ENCODE measurements at places on chromosomes 3 and 15.

DNA sequence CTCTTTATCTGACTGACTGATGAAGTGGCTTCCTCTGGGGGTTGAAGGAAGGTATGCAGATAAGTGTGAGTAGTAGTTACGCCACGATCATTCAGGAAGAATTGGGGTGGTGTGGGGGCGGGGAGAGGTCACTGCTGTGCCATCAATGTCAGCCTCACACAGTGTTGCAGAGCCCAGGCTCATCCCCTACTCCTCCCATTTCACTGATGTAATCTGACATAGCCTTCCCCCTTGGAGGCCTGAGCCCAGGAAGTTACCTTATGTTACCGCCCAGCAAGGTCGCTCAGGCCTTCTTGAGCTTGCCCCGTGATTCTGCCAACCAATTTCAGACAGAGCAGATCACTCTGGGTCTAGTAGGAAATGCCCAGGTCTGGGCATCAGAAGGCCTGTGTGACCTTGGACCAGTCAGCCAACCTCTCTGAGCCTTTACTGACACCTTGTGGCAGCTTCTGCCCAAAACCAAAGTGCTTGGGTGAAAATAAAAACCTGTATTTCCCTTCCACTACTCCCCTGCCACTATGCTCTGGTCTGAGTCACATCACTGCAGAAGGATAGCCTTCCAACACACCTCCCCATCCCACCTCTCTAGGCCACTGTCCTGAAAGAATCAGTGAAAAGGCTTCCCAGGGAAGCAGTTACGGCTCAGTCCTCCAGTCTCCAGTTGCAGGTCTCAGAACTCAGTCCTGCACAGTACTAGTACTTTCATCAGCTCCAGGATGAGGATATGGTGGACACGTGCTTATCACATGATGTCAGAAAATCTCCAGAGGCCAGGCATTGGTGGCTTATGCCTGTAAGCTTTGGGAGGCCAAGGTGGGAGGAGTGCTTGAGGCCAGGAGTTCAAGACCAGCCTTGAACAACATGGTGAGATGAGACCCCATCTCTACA lies 28.1 kb upstream of the INSYN1 start:
- DNase-seq = no peak

GRCh38 chr3:77038930-77039605 lies 831 bp upstream of the ROBO2 start:
- DNase-seq = no peak

GRCh38 chr3:61996366-61996765 lies 377.0 kb downstream of the FEZF2 start:
- no peak for DNase-seq

DNA sequence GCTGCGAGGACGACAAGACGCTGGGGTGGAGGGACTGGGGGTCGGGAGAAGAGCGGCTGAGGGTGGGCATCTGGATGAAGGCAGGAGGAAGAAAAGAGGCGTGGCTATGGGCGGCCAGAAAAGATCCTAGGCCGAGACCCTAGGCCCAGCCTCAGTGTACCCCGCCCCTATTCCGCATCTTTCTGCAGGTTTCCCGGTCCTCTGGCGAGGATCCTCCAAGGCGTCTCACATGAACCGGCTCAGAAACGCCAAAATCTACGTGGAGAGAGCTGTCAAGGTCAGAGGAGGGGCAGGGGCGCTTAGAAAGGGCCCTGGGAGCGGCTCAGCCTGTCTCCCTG lies 340 bp downstream of the TTLL3 start:
- DNase-seq = no peak

- no peak for DNase-seq
Observed at GRCh38 chr3:73637042-73637441, 12.3 kb upstream of the PDZRN3 start.

- no peak for DNase-seq
Observed at GRCh38 chr15:89512631-89513030, 16.2 kb upstream of the RHCG start.

DNA sequence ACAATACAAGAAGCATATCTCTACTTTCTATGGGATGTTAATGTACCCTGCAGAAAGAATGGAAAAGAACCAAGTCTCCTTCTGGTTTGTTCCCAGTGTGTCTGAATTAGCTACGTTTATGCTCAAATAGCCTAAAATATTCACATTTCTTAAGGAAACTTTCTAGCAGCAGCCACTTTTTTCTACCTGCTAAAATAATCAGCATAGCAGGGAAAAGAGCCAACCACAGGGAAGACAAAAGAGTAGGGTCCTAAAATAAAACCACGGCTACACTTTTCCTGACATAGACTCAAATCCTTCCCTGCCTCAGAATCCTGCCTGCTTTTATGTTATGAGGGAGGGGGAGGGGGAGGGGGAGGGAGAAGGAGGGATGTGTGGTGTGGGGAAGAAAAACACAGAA lies 136.7 kb downstream of the GBE1 start:
- no peak for DNase-seq

GRCh38 chr3:71118436-71118835 lies 465.1 kb downstream of the FOXP1 start:
- DNase-seq = no peak

DNA sequence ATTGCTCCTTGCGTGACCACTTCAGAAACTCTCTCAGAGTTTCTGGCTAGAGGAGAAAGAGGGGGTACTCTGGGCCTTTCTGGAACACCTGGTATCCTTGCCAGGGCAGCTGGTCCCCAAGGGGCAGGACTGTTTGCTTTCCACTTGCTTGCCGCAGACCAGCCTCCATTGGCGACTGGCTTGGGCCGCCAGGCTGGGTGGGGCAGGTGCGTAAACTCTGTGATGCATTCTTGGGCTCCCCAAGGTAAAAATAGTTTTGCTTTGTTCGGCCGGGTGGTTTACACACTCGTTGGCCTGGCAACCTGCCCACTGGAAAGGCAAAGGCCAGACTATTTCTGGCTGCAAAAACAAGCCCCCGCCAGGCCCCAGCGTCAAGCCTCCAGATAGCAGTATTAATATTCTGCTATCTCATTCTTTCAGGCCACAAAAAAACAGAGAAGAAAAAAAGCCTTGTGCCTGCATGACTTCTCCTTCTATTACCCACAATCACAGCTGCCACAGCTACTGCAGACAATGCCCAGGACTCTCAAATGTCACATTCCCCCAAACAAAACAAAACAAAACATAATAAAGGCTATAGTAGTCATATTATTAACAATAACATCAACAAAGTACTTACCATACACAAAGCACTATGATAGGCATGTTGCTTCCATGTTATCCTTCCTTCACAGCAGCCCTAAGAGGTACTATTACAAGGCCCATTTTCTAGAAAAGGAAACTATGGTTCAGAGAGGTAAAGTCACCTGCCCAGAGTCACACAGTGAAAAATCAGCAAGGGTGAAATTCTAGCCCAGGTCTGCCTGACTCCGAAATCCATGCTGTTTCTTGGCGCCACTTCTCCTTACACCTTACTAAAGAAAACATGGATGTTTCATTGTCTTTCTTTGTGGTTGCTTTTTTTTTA lies 14.0 kb upstream of the SSUH2 start:
- DNase-seq = no peak

- DNase-seq = no peak
Observed at GRCh38 chr15:27685644-27686043, 413.5 kb downstream of the OCA2 start.

DNA sequence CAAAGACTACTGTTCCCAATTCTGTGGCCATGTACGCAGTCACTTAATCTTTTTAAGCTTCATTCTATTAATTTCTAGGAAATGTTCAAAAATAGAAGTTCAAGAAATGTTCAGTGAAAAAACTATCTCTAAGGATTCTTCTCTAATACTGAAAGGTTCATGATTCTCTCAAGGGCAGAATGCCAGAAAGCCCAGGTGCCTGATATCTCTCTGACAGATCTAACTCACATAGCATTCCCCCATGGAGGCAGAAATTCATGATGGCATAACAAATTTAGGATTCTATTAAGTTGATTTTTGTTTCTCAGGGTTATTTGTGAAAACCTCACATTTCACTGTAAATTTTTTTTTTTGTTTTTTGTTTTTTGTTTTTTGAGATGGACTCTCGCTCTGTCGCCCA lies 17.5 kb downstream of the CHRM5 start:
- no peak for DNase-seq

DNA sequence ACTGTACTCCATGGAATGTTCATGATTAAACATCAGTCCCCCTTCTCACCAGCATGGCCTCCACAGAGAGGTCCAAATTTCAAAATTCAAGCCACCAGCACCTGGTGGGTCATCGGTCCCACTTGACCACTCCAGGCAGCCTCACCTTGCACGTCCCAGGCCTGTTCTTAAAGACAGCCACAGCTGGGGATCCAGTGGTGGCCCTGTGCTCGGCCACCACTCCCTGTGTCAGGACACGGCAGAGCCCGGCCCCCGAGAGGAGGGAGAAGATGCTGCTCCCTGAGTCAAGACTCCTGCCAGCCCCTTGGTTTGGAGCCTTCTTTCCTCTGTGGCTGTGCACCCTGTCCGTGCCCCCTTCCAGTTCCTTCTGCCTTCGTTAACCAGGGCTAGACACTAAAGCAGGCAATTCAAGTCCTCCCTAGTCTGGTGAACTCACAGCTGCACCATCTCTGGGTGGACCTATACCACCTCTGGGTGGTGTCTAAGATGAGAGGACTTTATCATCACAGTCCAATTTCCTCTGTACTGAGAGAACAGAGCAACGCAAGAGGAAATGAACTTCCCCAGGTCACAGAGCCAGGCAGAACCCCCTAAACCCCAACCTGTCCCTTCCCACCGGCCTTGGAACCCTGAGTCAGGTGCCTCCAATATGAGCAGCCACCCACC lies 97.1 kb downstream of the MEGF11 start:
- no peak for DNase-seq

GRCh38 chr3:154759966-154760365 lies 320.2 kb upstream of the MME start:
- DNase-seq = no peak

- no peak for DNase-seq
Observed at GRCh38 chr3:23761440-23761896, 44.3 kb upstream of the UBE2E1 start.

DNA sequence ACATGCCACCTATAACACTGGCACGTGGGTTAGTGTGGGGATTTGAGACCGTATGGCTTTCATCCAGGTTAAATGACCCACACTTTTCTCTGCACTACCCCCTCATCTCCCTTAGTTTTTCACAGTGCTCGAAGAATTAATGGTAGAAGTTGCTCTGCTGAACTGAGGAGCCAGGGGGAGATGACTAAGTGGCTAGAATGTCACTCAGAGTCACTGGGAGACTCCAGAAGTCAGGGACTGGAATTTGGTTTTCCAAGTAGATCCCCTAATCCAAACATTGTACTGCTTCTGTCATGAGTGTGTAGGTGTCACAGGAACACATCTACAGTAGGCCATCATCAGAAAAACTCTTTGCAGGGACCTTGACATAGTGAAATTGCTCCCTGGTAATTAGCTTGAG lies 181.0 kb upstream of the RASGRP1 start:
- DNase-seq = no peak

DNA sequence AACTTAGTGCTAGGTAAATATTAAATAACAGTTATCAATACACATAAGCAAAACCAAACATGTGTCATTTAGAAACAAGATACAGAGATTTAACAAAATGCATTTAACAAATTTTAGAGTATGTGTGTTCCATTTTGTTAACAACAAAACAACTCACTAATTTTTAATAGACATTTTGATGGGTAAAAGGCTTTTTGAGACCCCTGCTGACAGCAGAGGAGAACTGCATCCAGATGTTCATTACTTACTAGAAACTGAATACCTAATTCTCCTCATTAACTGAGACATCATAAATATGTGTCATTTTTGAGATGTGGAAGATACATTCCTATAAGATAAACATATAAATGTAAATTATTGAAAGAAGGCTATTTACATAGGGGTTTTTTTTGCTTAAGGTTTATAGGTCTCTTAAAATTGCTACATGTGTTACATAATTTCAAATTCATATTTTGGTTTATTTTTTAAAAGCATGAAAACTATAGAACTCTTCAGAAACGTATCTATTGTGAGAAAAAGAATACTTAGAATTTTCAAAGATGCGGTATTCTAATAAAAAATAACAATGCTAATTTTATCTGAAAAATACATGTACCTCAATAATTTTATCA lies 1009.8 kb downstream of the TUSC7 start:
- DNase-seq = no peak

GRCh38 chr15:77804210-77804609 lies 171.5 kb upstream of the LINGO1 start:
- DNase-seq = no peak

DNA sequence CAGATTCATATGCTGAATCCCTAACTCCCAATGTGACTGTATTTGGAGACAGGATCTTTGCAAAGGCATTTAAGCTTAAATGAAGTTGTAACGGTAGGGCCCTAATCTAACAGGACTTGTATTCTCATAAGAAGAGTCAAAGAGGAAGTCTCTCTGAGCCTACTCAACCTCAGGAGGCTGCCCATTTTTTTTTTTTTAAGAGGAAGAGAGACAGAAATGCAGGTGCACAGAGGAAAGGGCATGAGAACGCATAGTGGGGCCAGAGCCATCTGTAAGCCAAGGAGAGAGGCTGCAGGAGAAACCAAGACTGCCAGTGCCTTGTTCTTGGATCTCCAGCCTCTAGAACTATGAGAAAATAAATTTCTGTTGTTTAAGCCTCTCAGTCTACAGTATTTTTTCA lies 28.4 kb downstream of the ZNF860 start:
- no peak for DNase-seq

DNA sequence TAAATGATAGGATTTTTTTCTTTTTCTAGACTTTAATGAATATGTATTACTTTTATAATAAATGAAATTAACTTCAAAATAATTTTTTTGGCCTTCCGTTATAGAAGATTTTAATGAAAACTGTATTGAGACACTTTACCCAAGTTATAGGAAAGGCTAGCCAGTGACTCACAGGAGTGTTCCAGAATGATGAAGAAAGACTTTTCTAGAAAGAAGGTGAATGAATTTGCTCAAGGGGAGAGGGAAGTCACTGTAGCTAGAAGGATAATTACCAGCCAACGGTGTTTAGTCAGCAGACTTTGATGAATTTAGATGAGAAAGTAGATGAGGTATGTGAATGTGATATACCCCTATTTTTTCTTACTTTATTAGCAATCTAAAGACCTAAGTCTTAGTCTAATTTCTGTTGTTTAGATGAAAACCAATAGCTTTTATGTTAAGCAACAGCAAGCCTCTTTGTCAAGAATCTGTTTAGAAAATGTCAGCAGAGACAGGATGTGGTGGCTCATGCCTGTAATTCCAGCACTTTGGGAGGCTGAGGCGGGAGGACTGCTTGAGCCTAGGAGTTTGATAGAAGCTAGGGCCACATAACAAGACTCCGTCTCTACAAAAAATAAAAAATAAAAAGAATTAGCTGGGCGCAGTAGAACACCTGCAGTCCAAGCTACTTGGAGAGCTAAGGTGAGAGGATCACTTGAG lies 3.2 kb downstream of the ALAS1 start:
- no peak for DNase-seq

GRCh38 chr3:59334585-59334984 lies 284.8 kb upstream of the CFAP20DC start:
- DNase-seq = no peak

GRCh38 chr3:72606005-72606800 lies 242.0 kb downstream of the SHQ1 start:
- DNase-seq = no peak
